ENCODE measurements at places on chromosomes 4 and X.
A peak's percentile ranks its signal among the peaks of the same experiment; 100 is the strongest.

GRCh38 chr4:40212674-40213527, 16.1 kb downstream of the RHOH start:
- H3K27me3 ChIP-seq = no peaks in the 10 kb centered on the region
- H3K4me1 ChIP-seq = no peaks in the 10 kb centered on the region
- H3K36me3 ChIP-seq = no peaks in the 10 kb centered on the region
- no peak for DNase-seq
- no peak overlapping the region for H3K27ac ChIP-seq

GRCh38 chr4:19472666-19473065, 779.0 kb upstream of the SLIT2 start:
- H3K36me3 ChIP-seq = no peaks in the 10 kb centered on the region
- no peak for DNase-seq
- H3K4me3 ChIP-seq = no peak overlapping the region
- no peaks in the 10 kb centered on the region for H3K27me3 ChIP-seq
- H3K4me1 ChIP-seq = no peaks in the 10 kb centered on the region
- H3K27ac ChIP-seq = no peak overlapping the region

DNA sequence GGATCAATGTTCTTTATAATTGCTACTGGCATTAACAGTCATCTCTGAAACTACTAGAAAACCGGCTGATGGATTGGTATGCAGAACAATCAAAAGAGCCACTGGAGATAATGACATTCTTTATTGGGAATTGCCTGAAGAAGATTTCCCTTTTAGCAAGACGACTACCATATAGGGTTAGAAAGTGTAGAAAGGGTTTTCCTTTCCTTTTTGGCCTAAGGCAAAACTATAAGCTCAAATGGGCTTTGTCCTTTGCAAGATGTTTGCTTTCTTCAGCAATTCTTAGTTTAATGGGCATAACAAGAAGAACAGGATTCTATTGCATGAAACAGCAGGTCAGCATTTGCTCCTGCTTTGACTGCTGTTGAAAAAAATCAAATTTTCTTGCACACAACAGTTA, 214.2 kb upstream of the PCDH10 start:
- H3K27ac ChIP-seq = no peak overlapping the region
- H3K4me1 ChIP-seq = no peaks in the 10 kb centered on the region
- DNase-seq = no peak

GRCh38 chrX:38927592-38927991, 126.3 kb downstream of the MID1IP1 start:
- no peaks in the 10 kb centered on the region for H3K36me3 ChIP-seq
- H3K4me1 ChIP-seq = no peaks in the 10 kb centered on the region
- DNase-seq = no peak
- H3K27ac ChIP-seq = no peak overlapping the region
- no peak overlapping the region for H3K4me3 ChIP-seq
- H3K27me3 ChIP-seq = no peaks in the 10 kb centered on the region

DNA sequence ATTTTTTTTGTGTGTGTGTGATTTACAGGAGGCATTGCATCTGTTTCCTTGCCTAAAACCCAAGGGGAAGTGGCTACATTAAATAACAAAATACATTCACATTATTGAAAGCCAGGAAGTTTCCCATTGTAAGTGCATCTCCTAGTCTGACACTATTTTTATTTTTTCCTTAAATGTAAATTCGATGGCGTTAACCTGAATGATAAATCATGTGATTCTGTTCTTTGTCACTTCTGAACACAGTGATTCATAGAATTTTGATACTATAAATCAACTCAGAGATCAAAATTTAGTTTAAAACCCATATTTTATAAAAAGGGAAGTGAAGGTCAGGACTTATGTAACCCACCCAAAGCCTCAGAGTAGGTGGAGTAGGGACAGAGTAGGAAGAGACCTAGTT, 258.1 kb downstream of the GABRG1 start:
- DNase-seq = no peak
- H3K27ac ChIP-seq = no peak overlapping the region
- no peaks in the 10 kb centered on the region for H3K4me1 ChIP-seq
- H3K4me3 ChIP-seq = no peak overlapping the region
- no peaks in the 10 kb centered on the region for H3K36me3 ChIP-seq

- H3K27ac ChIP-seq = no peak overlapping the region
- no peak overlapping the region for H3K4me3 ChIP-seq
- no peaks in the 10 kb centered on the region for H3K27me3 ChIP-seq
- no peaks in the 10 kb centered on the region for H3K36me3 ChIP-seq
- H3K4me1 ChIP-seq = no peaks in the 10 kb centered on the region
These were observed 150.2 kb downstream of the RRAGB start for GRCh38 chrX:55867708-55868107.

DNA sequence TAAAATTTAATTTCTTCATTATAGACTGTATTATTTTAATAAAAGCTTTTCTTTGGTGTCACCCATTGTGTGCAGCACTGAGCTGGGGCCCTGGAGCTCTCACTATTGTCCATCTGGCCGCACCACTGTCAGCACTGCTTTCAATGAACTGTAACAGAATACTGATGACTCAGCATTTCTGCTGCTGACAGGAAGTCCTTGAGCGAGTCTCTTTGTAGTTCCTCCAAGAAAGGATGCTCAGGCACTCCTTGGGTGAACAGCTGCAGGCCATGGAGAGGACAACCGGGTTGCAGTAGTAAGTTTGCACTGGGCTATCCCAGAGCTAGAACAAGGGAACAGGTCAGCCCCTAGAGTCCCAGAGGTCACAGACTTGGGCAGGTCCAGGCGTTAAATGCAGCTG, 81.6 kb downstream of the SORBS2 start:
- H3K27ac ChIP-seq = peak overlapping the region; percentile 89
- peaks cover 36% of the 10 kb centered on the region for H3K4me1 ChIP-seq
- no peak for DNase-seq
- H3K4me3 ChIP-seq = no peak overlapping the region
- peaks cover 20% of the 10 kb centered on the region for H3K36me3 ChIP-seq

DNA sequence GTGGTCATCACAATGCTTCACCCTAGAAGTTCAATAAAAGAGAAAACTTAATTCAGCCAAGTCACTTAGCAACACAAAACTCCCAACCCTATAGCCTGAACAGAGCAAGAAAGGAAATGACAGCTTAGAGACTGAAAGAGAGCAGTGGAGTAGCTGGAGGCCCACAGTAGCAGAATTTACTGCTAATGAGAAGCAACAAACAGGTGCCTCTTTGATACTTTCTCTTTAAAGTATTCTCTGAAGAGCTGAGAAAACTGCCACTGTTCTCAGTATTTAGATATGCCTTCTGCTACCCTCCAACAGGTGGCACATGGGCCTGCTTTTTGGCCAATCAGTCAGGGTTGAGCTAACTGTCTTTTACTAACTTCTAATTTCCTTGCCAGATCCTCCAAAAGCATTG, 240.0 kb downstream of the GPC3 start:
- H3K36me3 ChIP-seq = no peaks in the 10 kb centered on the region
- H3K27ac ChIP-seq = no peak overlapping the region
- no peak for DNase-seq
- H3K27me3 ChIP-seq = no peaks in the 10 kb centered on the region

GRCh38 chr4:89492581-89493071, 185.0 kb upstream of the GPRIN3 start:
- no peak for DNase-seq
- no peaks in the 10 kb centered on the region for H3K27me3 ChIP-seq
- H3K27ac ChIP-seq = no peak overlapping the region
- no peaks in the 10 kb centered on the region for H3K4me1 ChIP-seq
- no peak overlapping the region for H3K4me3 ChIP-seq
- no peaks in the 10 kb centered on the region for H3K36me3 ChIP-seq
